ENCODE measurements at places on chromosomes 11 and 22.

GRCh38 chr22:24827296-24827695, 21.3 kb downstream of the SGSM1 start:
- DNase-seq = no peak

DNA sequence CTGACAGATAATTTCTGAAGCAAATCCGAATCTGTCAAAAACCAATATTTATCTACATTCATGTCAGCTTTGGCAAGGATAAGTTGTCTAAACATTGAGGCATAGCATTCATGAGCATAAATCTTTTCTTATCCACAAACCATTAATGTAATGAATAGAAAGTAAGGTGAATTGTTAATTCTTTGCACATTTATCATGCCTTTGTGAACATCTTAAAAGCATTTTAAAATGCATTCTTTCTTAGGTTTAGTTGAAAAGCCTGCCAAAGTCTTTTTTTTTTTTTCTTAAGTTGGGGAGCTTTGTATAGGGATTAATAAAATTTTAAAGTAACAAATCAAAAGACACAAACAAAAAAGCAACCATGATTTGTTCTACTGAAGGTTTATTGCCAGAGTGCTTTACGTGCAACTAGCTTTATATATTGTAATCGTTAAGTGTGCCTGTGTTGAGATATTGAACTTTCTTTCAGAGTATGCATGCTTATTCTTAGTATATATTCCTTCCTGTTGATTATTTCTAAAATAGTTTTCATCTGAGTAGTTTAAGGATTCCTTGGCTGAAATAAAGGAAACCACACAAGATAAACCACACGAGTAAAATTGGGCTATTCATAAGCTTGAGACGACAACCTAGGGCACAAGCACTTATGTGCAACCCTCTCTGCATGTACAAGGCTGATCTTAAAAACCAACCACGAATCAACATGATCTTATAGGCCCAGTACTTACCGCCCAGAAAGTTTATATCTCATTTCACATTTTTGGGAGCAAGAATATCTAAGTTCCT, 1110.9 kb upstream of the CNTN5 start:
- no peak for DNase-seq

DNA sequence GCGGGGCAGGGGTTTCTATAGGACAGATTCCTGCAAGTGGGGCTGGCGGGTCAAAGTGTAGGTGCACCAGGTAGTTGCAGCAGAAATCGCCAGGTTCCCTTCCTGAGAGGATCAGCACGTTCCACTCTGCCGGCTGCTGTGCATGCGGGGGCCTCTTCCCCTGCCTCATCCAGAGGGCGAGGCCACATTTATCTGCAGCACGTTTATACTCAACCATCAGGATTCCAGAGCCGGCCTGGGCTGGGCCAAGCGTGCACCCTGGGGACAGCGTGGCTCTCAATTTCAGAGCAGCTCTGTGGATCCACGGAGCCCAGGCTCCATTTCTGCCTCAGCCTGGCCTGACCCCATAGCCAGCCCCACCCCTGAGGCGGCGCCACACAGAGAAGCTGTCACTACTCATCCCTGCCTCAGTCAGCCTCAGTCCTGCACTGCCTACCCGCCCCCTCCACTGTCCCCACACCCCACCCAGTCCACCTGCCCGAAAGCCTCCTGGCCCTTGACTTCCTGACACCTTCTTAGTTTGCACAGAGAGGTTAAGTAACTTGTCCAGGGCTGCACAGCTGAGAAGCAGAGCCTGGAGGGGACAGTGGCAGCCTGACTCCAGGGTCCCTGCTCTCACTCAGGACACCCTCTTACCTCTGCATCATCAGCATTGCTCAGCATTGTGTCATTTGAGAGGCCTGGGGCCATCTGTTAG, 45.9 kb upstream of the RTL6 start:
- no peak for DNase-seq

GRCh38 chr11:60711276-60711675, 11.9 kb downstream of the MS4A8 start:
- no peak for DNase-seq

DNA sequence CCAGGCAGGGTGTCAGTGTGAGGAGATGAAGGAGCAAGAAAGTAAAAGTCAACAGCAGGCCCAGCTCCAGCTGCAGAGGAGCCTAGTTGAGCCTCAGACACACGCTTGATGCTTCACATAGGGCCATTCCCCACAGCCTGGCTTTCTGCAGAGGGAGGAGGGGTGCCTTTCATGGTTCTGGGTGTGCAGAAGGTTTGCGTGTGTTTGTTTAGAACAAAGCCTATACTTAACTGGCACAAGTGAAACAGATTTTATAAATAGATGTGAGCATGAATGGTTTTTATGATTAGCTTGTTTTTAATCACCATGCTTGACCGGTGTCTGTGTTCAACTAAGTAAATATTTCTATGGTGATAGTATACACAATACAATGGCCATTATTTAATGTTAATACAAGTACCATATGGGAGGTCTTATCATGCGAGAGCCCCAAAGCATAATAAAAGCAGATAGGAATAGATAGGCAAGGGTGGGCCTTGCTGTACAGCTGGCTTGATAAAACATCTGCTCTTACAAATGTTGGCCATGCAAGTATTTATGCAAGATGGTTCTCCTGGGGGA, 290.2 kb downstream of the ETS1 start:
- DNase-seq = no peak

- DNase-seq = no peak
Measured at GRCh38 chr11:34149786-34150185, 44.4 kb downstream of the NAT10 start.

DNA sequence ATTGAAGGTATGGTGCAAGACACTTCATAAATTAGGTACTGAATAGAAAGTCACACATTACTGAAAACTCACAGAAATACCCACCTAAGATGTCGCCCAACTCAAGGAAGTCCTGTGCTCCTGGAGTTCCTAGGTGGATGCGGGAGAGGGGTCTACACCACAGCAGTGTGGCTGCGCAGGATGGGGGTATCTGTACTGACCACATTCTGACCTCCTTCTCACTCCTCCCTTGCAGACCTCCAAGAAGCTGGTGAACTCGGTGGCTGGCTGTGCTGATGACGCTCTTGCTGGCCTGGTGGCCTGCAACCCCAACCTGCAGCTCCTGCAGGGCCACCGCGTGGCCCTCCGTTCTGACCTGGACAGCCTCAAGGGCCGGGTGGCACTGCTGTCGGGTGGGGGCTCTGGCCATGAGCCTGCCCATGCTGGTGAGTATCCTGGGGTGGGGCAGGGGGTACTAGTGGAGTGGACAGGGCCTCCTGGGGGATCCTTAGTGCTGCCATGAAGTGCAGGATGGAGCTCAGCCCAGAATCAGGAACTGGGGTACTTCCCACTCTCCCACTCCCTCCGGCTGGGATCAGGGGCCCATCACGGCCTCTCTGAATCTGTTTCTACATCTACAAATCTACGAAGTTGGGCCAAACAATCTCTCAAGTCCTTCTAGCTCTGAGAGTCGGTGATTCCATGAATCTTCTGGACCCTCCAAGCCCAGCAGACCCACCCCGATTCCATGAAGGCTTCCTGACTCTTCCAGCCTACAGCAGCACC, 4.9 kb downstream of the TKFC start:
- no peak for DNase-seq

DNA sequence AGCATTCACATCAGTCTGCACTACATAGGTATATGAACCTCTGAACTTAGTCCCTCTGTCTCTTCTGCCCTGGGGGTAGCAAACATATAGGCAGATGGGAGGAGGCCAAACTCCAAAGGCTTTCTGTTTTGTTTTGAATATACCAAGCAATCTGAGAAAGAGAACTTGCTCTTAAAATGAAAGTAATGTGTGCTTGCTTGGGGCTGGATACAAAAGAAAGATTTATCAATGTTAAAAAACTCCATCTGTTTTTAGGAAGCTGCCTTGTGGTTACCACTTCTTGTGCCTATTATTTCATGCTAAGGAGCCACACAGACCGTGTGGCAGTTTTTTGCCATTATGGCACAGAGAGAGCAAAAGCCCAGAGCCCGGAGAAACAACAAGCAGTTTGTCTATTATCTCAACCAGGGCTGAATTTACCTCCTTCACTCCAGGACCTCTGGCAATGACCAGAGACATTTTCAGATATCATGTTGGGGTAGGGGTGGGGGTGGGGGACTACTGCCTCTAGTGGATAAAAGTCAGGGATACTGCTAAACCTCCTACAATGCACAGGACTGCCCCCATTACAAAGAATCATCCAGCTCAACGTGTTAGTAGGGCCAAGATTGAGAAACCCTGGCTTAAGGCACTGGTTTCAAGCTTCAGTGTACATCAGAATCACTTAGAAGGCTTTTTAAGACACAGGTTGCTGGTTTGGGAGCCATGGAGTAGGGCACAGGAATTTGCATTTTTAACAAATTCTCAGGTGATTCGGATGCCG, 124.2 kb downstream of the APIP start:
- no peak for DNase-seq

GRCh38 chr11:24900514-24900913, 403.7 kb downstream of the LUZP2 start:
- DNase-seq = no peak

- no peak for DNase-seq
Measured at GRCh38 chr11:2482745-2483144, 37.9 kb downstream of the KCNQ1 start.

DNA sequence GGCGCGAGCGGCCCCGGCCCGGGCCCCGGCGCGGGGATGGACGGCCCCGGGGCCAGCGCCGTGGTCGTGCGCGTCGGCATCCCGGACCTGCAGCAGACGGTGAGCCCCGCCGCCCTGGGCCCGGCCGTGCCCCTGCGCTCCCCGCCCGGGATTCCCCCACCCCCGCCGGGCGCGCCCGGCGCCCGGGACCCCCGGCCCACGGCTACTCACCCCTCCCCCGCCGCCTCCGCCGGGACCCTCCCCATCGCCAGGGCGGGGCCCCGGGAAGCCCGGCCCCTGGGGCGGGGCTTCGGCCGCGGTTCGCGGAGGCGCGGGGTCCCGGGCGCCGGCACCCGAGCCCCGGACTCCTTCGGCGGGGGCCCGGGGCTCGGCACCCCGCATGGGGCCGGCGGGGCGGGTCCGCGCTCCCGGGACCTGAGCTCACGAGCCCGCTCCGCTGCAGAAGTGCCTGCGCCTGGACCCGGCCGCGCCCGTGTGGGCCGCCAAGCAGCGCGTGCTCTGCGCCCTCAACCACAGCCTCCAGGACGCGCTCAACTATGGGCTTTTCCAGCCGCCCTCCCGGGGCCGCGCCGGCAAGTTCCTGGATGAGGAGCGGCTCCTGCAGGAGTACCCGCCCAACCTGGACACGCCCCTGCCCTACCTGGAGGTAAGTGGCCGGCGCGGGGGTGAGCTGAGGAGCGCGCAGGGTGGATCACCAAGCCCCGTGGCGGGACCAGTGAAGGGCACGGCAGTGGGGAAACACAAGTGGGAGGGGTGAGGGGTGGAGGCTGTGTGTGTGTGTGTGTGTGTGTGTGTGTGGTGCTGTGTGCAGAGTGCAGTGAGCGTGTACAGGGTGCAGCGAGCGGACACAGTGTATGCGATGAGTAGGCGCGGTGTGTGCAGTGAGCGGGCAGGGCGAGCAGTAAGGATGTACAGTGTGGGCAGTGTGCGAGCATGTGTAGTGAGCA, 2.3 kb downstream of the SHANK3 start:
- DNase-seq = no peak

DNA sequence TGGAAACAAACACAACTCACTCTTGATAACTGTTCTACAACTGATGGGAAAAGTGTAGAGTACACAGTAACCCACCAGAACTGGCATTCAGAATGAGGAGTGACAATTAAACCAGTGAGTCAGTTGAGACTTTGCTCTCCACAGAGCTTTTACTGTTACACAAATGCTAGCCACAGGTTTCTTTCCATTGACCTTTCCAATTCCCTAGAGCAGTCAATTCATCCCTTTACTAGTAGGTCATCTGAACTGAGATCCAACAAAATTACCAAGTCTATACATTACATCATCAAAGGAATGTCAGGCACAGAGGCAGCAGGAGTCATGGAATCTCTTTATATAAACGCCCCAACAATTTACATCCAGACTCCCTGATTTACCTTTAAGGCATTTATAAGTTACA, 65.9 kb downstream of the PHF21A start:
- DNase-seq = no peak

GRCh38 chr11:7621090-7621489, 52.2 kb downstream of the CYB5R2 start:
- no peak for DNase-seq

DNA sequence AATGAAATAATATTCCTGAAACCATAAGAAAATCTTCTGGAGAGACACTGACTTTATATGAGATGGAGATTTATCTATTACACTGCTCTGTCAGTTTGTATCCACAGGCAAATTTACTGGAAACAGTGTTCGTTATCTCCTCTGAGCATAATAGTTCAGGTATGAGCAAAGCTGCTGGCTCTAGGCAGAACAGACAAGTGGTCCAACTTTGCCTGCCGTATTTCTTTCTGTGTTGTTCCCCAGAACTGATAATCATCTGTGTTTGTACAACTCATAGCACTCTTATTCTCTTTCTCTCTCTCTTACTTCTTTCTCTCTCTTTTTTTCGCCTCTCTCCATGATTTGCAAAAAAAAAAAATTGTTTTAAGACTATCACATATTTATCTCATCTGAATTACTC, 623.8 kb upstream of the CHORDC1 start:
- no peak for DNase-seq

GRCh38 chr22:22593964-22594656, 35.0 kb upstream of the PRAME start:
- DNase-seq = peak; percentile 32

- DNase-seq = no peak
Measured at GRCh38 chr22:18063306-18063705, 14.5 kb upstream of the PEX26 start.

DNA sequence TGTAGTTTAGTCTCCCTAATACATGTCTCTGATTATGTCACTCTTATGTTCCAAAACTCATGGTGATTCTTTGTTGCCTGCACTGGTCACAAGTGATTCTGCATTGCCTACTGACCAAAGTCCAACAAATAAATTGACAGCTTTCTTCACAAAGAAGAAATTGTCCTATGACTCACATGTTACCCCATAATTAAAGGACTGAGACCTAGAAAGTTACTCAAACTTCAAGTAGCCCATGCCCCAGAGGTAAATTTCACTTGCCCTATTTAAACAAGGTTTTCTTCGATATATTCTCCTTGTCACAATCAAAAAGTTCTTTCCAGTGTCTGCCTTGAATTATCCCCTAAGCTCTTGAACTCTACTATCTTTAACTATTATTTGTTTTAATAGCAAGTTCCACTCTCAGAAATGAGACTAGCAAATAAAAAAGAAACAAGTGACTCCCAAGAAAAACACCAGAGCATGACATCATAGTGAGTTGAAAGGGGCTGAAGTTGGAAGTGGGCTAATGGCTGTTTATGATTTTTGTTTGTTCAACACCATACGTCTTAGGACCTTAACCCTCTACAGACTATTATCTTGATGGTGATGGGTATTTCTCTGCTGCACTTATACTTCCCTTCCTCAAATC, 94.5 kb upstream of the BLID start:
- DNase-seq = no peak

Data from effector memory CD4-positive, alpha-beta T cell (primary cell).